ENCODE measurements at places on chromosomes 12 and 14.

GRCh38 chr14:93240678-93241000 lies 33.6 kb downstream of the UBR7 start:
- no peak for DNase-seq

GRCh38 chr14:69317102-69317755 lies 57.3 kb downstream of the GALNT16 start:
- DNase-seq: no peak

DNA sequence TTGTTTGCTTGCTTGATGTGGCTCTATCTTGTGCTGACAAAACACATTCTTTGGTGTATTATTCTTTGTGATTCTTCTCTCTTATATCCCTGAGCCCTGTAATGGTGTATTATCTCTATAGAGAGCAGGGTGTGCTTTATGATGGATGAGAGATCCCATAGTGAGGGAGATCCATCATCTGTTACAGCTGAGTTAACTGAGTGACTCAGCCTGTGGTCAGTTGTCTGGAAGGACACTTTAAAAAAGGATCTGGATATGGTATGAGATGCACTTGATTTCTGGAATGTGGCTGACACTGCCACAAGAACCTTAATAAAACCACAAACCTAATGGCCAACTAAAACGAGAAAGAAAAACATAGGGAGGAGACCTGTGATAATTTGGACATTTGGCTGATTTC lies 461.4 kb upstream of the SYT1 start:
- no peak for DNase-seq

DNA sequence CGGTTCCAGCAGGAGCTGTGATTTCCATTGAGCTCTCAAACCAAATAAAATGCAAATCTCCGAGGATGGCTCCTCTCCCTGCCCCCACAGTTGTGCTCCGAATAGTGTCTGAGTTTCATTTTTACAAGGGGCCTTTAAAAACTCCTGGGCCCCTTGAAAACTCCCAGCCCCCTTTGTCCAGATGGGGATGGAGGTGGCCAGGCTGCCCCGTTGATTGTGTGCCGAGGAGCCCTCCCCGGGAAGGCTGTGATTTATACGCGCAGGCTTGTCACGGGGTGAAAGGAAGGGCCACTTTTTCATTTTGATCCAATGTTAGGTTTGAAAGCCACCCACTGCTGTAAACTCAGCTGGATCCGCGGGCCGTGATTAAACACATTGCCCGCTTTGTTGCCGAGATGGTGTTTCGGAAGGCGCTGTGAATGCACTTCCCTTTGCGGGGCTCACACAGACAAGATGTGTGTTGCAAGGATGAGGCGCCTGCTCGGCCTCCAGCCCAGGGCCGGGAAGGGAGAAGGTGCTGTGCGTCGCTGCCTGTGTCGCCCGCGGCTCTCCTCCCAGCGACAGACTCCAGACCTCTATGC lies 98.8 kb downstream of the TMEM132C start:
- DNase-seq: no peak

DNA sequence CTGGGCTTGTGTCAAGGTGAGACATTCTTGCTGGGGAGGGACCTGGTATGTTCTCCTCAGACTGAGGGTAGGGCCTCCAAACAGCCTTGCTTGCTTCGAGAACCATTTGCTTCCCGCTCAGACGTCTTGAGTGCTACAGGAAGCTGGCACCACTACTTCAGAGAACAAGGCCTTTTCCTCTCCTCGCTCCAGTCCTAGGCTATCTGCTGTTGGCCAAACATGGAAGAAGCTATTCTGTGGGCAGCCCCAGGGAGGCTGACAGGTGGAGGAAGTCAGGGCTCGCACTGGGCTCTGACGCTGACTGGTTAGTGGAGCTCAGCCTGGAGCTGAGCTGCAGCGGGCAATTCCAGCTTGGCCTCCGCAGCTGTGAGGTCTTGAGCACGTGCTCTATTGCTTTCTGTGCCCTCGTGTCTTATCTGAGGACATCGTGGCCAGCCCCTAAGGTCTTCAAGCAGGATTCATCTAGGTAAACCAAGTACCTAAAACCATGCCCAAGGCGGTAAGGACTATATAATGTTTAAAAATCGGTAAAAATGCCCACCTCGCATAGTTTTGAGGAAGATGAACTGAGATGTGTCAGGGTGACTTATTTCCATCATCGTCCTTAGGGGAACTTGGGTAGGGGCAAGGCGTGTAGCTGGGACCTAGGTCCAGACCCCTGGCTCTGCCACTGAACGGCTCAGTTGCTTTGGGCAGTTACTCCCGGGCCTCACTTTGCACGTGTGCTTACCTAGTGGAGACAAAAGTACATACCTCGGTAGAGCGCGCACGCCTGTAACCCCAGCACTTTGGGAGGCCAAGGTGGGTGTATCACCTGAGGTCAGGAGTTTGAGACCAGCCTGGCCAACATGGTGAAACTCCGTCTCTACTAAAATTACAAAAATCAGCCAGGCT lies 4.3 kb downstream of the GAPDH start:
- no peak for DNase-seq

DNA sequence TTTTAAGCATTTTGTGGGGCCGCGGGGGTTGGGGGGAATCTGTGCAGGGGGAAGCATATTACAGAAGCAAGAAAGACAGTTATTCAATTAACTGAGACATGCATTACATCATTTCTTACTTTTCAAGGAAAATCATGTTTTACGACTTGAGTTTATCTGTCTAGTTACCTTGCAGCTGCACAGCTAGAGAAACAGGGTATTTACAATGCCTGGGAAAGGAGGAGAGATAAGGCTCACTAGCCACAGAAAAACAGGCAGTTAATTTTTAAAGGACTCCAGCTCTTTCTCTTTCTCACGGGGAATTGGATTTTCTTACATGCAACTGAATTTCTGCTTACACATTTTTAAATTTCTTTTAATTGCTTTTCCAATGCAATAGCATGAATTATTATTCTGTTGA lies 22.2 kb downstream of the FCF1 start:
- no peak for DNase-seq

- no peak for DNase-seq
Observed at GRCh38 chr14:61802010-61802568, 39.9 kb downstream of the SNAPC1 start.

DNA sequence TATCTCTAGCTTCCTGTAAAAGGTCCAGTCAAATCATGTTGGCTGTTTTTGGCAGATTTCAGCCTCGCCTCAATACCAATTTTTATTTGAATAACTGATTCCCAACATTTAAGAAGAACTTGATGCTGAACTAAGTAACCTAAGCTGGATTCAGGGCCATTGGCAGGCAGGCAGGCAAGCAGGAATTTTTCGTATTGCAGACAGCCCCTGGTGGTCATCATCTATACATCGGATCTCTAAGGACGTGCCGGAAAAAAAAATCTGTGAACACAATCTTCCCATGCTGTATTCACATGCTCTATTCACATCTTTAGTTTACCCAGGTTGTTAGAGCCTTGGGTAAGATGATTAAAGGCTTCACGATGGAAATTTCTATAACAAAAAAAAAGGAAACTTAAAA lies 7.0 kb downstream of the VCPKMT start:
- no peak for DNase-seq

- no peak for DNase-seq
Observed at GRCh38 chr12:46400406-46400805, 27.8 kb upstream of the SLC38A2 start.

DNA sequence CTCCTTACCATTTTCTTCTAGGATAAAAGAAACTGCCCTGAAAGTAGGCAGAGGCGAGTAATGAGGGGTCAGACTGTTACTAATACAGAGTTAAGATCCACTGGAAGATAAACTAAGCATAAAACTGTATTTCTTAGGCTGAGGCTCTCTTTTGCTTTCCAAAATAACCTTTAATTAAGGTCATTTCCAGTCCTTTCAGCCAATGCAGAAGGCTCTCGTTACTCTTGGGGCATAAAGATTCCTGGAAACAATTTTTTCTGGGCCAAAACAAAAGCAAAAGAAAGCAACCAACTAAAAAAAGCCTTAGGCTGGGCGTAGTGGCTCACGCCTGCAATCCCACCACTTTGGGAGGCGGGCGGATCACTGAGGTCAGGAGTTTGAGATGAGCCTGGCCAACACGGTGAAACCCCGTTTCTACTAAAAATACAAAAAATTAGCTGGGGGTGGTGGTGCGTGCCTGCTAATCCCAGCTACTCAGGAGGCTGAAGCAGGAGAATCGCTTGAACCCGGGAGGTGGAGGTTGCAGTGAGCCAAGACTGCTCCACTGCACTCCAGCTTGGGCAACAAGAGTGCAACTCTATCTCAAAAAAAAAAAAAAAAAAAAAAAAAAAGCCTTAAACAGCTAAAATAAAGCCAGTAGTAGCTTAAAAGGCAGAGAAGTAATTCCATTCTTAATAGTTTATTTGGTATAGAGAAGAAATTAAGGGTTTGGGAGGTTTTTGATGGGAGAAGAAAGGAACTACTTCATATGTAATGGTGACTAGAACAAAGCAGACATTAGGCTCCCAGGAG lies 68.9 kb upstream of the STAC3 start:
- DNase-seq: no peak

DNA sequence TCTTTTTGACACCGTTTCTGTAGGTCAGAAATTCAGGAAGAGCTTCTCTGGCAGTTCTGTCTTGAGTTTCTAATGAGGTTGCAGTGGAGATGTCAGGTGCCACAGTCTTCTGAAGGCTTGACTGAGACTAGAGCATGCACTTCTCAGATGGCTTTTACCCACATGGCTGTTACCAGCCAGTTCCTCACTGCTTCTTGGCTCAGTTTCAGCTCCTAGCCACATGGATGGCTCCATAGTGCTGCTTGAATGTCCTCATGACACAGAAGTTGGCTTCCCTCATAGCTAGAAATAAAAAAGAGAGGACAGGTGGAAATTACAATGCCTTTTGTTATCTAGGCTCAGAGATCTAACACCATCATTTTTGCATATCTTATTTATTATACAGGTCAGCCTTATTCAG lies 38.1 kb upstream of the SLC2A13 start:
- no peak for DNase-seq

DNA sequence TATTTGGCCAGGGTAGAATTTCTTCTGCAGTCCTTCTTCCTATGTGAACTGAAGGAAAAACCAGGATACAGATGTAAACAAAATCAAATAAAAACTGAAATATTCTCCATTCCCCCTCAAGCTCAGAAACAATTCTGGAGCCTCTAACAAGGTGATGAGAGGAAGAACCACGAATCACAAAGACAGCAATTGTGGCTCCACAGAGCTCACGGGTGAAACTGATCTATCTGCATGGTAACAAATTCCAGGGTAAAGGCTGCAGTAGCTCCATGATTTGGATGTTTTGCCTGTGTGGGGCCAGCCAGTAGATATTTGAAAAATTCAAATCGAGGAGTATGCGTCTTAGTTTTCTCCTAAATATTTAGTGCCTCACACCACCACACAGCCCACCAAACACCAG lies 10.6 kb downstream of the GRIN2B start:
- no peak for DNase-seq

- no peak for DNase-seq
Observed at GRCh38 chr12:102061096-102061559, 663 bp downstream of the WASHC3 start.

DNA sequence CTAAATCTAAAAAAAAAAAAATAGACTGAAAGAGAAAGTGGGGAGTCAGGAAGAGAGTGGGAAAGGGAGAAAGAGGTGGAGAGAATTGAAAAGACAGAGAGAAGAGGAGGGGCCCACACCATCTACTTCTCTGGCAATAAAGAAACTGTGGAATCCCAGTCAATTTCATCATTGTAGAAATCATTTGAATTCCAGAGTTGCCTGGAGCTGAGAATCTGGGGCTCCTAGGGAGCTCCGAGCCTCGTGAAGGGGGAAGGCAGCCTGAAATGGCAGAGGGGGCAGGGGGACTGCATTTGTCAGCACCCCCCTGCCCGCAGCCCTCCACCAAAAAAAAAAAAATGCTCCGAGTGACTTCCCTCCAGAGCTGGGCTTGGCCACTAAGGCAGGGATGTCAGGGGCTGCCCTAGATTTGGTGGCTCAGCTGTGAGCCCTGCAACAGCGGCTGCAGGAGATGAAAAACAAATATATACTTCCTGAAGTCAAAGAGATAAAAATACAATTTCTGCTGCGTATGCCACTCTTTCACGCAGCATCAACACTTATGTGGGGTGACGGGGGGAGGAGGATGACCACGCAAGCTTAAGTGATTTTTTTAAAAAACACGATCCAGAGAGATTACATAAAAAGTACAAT lies 80.5 kb downstream of the BCL11B start:
- DNase-seq: no peak

- DNase-seq: no peak
Observed at GRCh38 chr14:66662374-66662773, 154.4 kb downstream of the GPHN start.

DNA sequence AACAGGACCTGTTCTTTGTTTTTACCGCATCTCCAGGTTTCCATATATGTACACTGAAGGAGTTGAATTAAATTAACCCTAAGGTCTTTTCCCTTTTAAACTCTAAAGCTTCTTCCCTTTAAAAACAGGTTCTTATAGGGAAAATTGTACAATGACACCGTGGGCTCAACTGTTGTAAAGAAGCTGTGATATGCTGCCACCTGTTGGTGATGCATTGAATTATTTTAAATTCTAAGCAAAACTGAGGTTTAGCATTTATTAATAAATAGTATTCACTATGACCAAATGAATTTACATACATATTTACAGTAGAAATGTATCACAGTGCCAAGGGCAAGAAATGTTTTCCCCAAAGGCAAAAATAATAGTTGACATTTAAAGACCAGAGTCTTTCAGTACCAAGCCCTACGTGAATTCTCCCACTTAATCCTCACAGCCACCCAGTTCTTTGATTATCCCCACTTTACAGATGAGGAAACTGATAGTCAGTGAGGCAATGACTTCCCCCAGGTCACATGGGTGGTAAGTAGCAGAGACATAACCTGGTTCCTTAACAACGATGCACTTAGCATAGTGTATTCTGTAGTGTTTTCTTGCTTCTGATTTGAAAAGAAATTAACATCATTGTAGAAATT lies 35.7 kb upstream of the TMEM263 start:
- DNase-seq: peak; percentile 34

- no peak for DNase-seq
Observed at GRCh38 chr12:13627536-13627935, 353.9 kb downstream of the GRIN2B start.

GRCh38 chr12:65685514-65685913 lies 138.8 kb upstream of the HMGA2 start:
- no peak for DNase-seq

DNA sequence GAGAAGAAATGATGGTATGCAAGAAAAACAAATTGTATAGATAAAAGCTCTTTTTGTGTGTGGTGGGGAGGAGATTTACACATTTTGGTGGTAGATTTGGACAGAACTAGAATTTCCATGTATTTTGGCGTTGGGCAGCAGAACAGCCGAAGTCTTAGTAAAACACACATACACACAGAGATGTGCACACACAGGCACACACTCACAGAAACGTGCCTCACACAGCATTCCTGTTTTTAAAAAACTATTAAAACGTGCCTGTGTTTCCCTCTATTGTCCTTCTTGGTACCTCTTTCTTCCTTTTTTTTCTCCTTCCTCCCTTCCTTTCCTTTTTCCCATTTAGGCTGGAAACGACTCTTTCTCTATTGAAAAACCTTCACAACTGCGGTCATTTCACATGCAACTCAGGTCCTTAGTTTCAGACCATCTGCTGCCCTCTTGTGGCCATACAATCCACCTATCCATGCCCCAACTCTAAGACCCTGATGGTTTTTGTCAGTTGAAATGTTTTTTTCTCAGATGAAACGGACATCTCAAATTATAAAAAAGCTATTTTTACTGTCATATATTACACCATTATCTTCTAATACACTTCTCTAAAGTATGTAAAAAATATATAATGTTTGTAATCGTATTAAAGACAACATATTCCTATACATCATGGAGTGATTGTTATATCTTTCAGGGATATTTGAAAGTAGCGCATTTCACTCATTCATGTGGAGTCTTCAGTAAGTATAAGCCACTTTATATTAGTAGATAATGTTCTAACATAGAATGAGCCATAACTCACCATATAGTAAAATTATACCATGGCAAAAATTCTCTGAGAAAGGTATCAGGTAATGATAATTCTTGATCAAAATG lies 386.7 kb upstream of the NOVA1 start:
- no peak for DNase-seq
